ENCODE measurements at places on chromosomes 13 and 19. TPM values are rescaled to one million over a fixed set of nuclear protein-coding genes. Genes with fewer than 3 reads are reported as not detected.

GRCh38 chr13:108322206-108322824 lies 52.8 kb downstream of the TNFSF13B start:
- H3K27me3 ChIP-seq: no peaks in the 10 kb centered on the region
- no peaks in the 10 kb centered on the region for H3K4me1 ChIP-seq
- H3K4me3 ChIP-seq: no peak overlapping the region
- peak; percentile 47 for DNase-seq
- H3K27ac ChIP-seq: no peak overlapping the region
- no peaks in the 10 kb centered on the region for H3K36me3 ChIP-seq

DNA sequence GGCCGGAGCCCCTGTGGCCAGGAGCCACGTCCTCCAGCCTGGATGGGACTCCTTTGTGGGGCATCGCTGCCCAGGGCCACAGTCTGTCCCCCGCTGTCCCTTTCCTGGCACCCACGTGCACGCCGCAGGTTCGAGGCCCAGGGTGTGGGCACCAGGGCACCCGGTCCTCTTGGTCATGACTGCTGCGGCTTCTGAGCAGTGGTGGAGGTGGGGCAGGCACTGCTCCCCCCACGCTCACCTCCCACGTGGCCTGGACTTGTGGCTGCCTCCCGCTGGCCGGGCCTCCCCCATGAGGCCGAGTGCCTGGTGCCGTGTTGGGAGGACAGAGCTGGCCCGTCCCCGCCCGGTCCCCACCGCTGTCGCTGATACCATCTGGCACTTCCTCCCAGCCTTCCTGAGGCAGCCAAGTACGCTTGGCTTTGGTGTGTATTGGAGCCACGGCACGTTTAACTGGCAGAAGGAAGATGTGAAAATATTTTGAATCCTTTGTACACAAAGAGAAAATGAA lies 12.8 kb downstream of the SPPL2B start:
- H3K27me3 ChIP-seq: no peaks in the 10 kb centered on the region
- DNase-seq: peak; percentile 53
- peaks cover 18% of the 10 kb centered on the region for H3K4me1 ChIP-seq

GRCh38 chr19:55208880-55209692 lies at the start of gene PTPRH:
Gene PTPRH, minus strand, starts transcription at chr19:55209501. Its CDS starts 68 bp downstream, at chr19:55209433.
- peaks cover 29% of the 10 kb centered on the region for H3K4me1 ChIP-seq
- peak within 1 kb of the TSS; percentile 47 for H3K27ac ChIP-seq
- peaks cover 17% of the 10 kb centered on the region for H3K36me3 ChIP-seq
- H3K27me3 ChIP-seq: no peaks in the 10 kb centered on the region
- DNase-seq: no peak

Gene FGF9
- total RNA-seq: not detected

GRCh38 chr13:91482427-91482826 lies 84.0 kb downstream of the GPC5 start:
- DNase-seq: no peak
- H3K36me3 ChIP-seq: no peaks in the 10 kb centered on the region
- H3K27ac ChIP-seq: no peak overlapping the region
- H3K27me3 ChIP-seq: no peaks in the 10 kb centered on the region
- no peak overlapping the region for H3K4me3 ChIP-seq
- H3K4me1 ChIP-seq: no peaks in the 10 kb centered on the region

GRCh38 chr13:80658705-80659104 lies 317.8 kb upstream of the SPRY2 start:
- H3K4me3 ChIP-seq: no peak overlapping the region
- H3K36me3 ChIP-seq: no peaks in the 10 kb centered on the region
- DNase-seq: no peak
- no peaks in the 10 kb centered on the region for H3K27me3 ChIP-seq

- H3K27me3 ChIP-seq: no peaks in the 10 kb centered on the region
- no peaks in the 10 kb centered on the region for H3K36me3 ChIP-seq
- H3K4me1 ChIP-seq: no peaks in the 10 kb centered on the region
- H3K4me3 ChIP-seq: no peak overlapping the region
- no peak for DNase-seq
Observed at GRCh38 chr13:33633701-33634545, 184.0 kb upstream of the RFC3 start.

DNA sequence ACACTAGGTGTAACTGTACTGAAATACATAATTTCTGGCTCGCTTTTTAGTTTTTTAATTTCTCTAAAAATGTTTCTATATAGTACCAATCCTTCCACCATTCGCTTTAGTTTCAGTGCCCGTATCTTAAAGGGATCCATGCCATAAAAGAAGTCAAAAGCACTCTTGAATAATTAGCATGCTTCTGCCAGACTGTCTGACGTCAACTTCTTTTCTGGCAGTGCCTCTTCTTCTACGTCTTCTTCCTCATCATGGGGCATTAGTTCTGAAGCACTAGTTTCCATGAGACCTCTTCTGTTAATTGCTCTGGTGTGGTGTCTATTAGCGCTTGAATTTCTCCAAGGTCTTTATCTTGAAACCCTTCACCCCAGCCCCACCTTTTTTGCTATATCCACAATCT lies 93.8 kb upstream of the DOCK9 start:
- peaks cover 13% of the 10 kb centered on the region for H3K4me1 ChIP-seq
- H3K27ac ChIP-seq: no peak overlapping the region
- peaks cover 5% of the 10 kb centered on the region for H3K36me3 ChIP-seq

- H3K27me3 ChIP-seq: no peaks in the 10 kb centered on the region
- no peak overlapping the region for H3K27ac ChIP-seq
- no peaks in the 10 kb centered on the region for H3K36me3 ChIP-seq
- no peak overlapping the region for H3K4me3 ChIP-seq
Observed at GRCh38 chr19:42323473-42323851, 2.0 kb upstream of the MEGF8 start.

Gene KLHL26
- 13.3 TPM for total RNA-seq

Gene ERFL
- 0.67 TPM for total RNA-seq

GRCh38 chr13:40923867-40924266 lies 95.2 kb downstream of the ELF1 start:
- peaks cover 3% of the 10 kb centered on the region for H3K4me1 ChIP-seq
- DNase-seq: peak; percentile 36
- no peak overlapping the region for H3K4me3 ChIP-seq
- no peaks in the 10 kb centered on the region for H3K27me3 ChIP-seq

Gene ADPRHL1
- total RNA-seq: 0.54 TPM

Gene DNMT1
- total RNA-seq: 271 TPM

DNA sequence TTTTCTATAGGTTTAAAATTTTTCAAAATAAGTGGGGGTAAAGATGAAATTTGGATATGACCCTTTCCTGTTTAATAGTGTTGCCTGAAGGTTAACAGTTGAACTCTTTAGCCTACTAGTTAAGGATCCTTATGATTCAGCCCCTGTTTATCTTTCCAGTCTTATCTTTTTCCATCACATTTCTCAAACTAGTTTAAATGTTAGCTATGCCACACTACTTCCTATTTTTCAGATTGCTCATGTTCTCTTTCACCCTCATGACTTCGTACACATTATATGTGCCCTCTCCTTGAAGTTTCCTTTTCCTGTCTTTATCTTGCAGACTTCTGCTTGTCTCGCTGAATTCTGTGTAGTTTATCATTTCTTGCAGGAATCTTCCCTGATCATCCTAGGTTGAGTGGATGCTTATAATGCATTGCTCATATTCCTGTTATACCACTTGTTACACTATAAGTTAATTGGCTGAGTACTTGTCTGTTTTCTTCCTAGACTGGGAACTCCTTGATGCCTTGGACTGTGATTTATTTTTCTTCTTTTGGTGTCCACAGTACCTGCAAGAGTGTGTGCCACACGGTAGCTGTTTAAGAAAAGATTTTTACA lies 86.7 kb downstream of the FNDC3A start:
- DNase-seq: no peak
- no peak overlapping the region for H3K4me3 ChIP-seq
- no peaks in the 10 kb centered on the region for H3K36me3 ChIP-seq
- H3K4me1 ChIP-seq: peaks cover 9% of the 10 kb centered on the region

Gene FXYD5
- total RNA-seq: 256 TPM
